ENCODE measurements at places on chromosomes 7 and 10.

- DNase-seq: no peak
Measured at GRCh38 chr10:69494626-69495558, 43.6 kb downstream of the TSPAN15 start.

DNA sequence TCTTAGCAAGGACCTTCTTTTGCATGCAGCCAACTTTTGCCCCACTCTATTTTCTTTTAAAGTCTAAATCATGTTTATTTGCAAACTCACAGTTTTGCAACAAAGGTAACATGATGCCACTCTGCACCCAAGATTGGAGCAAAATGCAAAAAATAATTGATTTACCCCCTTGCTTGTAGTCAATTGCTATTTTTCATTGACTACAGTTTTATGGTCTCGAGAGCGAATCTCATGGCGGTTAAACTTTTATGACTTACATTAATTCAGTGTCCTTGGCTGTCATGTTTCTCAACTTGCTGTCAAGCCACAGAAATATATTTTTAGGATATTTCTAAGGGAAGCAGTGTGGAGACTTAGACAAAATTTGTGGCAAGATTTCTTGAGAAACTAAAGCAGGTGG lies 110.0 kb upstream of the JCAD start:
- no peak for DNase-seq

GRCh38 chr10:77877441-77878344 lies 48.9 kb downstream of the DLG5 start:
- DNase-seq: no peak

- DNase-seq: no peak
Measured at GRCh38 chr10:128064970-128065580, 61.1 kb downstream of the MKI67 start.

- no peak for DNase-seq
Measured at GRCh38 chr7:115953592-115954255, 76.8 kb downstream of the TFEC start.

GRCh38 chr10:27190508-27190907 lies 35.4 kb downstream of the MASTL start:
- DNase-seq: no peak

- no peak for DNase-seq
Measured at GRCh38 chr10:4557469-4557868, 268.5 kb upstream of the AKR1E2 start.

DNA sequence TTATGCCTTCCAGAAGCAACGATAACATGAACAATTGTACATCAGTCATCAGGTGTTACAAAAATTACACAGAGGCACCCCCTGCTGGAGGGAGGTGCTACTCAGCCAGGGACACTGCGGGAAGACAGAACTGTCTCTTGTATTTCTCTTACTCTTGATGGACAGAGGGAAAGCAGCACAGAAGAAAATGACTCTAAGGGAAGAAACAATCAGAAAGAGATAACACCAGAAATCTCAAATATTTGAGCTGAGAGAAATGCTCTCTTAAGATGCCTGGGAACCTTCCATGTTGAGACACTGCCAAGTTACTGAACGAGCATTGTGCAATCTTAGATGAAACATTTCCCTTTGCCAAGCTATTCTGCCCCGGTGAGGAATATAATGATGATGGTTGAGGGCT lies 227.6 kb upstream of the NPSR1 start:
- DNase-seq: no peak

DNA sequence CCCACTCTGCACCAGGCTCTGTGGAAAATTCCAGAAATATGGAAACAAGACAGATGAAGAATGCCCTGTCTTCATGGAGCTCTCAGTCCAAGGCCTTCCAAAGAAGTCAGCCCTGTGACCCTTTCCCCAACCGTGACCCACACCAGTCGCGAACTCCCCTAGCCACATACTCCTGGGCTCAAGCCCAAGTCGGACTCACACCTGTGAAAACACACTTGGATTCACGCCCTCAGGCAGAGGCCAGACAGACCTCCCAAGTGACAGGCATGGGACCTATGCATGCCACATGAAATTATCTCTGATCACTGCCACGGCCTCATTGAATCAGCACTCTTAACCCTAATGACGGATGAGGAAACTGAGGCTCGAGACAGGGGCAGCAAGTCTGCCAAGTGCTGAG lies 42.5 kb downstream of the ZCCHC24 start:
- DNase-seq: no peak

DNA sequence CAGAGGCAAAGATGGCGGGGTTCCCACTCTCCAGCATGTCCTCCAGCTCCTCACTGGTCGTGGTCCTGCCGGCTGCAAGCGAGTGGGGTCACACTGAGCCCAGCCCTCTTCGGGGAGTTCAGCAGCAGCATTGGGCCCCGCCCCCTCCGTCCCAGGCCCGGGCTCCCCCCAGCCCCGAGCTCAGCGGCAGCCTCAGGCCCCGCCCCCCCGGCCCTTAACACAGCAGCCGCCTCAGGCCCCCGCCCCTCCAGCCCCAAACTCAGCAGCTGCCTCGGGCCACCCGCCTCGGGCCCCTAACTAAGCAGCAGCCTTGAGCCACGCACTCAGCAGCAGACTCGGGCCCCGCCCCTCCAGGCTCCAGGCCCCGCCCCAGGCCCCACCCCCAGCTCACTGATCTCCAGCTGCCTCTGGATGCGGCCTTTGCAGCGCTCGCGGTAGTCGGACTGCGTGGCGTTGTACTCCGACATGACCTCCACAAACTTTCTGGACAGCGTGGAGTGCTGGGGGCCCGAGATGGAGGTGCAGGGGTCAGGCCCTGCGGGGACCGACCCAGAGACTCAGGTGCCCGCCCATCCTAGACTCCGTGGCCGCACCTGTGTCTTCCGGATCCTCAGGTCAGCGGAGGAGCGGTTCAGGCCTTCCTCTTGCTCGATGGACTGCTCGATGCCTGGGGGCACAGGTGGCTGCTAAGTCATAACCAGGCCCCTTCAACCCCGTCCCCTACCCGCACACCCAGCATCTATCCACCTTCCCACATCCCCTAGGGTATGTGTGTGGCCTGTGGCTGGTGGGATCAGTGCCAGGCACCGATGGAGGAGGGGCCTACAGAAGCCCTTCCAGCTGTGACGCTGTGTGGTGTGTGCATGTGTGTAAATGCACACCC lies 15.5 kb downstream of the STX1A start:
- no peak for DNase-seq
